ENCODE measurements at places on chromosomes 12 and 14.

DNA sequence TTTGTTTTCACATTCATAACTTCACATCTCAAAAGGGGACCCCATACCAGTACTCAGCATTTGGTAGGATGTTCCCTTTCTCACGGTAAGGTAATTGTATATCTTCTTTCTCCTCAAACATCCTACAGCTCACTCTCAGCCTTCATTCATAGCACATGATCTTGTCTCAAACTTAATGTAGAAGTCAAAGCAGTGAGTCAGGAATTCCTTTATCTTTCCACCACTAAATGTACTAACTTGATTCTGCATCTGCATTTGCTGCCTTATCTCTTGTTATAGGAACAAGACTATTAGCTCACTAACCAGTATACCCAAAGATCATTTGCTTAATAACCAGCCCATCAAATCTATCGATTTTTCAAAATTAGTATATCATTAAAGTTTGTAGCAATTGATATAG lies 22.9 kb downstream of the CPSF2 start:
- DNase-seq: no peak

GRCh38 chr12:109952160-109952858 lies 43.9 kb downstream of the GIT2 start:
- no peak for DNase-seq

- DNase-seq: no peak
Observed at GRCh38 chr12:110566993-110567392, 16.1 kb downstream of the PPTC7 start.

DNA sequence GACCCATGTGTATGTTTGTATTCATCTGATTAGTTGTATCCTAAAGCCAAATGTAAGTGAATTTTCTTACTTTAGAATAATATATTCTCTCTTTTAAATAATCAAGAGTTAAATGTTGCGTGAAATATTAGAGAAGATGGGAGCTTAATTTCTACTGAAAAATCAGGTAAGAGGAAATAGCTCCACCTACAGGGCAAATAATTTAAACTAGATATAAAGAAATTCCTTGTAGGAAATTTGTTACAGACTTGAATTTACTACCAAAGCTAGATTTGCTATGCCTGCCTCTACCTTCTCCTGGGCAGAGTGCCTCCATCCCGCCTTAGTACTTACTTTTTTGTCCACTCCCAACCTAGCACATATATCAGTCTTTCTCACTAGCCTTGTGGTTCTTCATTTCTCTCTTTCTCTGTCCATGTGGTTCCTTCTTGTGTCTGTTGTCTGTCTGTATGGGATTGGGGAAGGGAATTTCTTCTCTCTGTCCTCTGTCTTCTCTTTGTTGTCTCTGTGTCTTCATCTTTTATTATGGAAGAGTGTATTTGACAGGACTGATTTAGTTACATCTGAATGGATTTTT lies 44.7 kb downstream of the PALS1 start:
- DNase-seq: no peak

- no peak for DNase-seq
Observed at GRCh38 chr14:65433646-65434045, 21.1 kb downstream of the FUT8 start.

DNA sequence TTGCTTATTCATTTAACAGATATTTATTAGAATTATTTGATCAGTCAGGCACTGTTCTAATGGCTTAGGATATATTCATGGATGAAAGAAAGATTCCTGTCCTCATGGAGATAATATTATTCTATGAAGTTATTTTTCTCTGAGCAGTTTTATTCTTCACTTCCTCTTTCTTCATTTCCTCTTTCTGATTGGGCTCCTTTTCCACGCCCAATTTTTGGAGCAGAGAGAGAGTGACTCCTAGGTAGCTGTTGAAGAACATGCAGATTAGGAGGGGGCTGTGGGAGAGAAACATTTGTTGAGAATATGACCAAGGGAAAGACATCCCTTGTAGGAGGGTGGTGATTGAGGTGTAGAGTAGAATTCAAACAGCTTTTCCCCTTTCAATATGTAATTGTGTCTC lies 6.0 kb upstream of the YARS2 start:
- DNase-seq: no peak

- DNase-seq: no peak
Observed at GRCh38 chr12:79858518-79858917, 76.4 kb downstream of the PPP1R12A start.

- no peak for DNase-seq
Observed at GRCh38 chr14:103483600-103483999, 39.0 kb downstream of the CKB start.

- DNase-seq: no peak
Observed at GRCh38 chr12:124422570-124423523, 128.0 kb downstream of the RFLNA start.

- DNase-seq: no peak
Observed at GRCh38 chr12:63848450-63848849, 4.0 kb downstream of the SRGAP1 start.

DNA sequence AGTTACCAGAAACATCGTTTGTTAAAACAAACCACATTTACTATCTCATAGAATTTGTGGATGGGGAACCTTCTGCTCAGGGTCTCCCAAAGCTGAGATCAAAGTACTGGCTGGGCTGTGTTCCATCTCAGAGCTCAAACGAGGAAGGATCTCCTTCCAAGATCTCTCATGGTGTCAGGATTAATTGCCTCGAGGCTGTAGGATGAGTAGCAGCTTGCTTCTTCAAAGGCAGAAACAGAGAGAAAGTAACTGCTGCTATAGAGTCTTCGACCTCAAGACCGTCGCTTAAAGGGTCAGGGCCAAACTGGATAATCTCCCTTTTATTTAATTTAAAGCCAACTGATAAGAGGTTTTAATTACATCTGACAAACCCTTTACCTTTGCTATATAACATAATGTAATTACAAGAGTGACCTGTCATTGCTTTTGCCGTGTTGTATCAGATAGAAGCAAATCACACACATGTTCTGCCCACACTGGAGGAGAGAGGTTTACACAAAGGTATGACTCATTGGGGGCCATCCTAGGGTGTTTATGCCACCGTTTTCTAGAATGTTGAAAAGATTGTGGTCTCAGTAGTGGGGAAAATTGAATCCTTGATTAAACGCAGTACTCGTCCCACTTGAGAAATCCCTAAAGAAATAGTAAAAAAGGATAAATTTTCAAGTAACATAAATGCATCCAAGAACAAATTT lies 868.8 kb upstream of the TMEM132C start:
- no peak for DNase-seq

GRCh38 chr14:98130691-98131090 lies 1141.3 kb downstream of the BCL11B start:
- DNase-seq: no peak

- DNase-seq: no peak
Observed at GRCh38 chr12:10175846-10176636, 2.8 kb upstream of the TMEM52B start.

DNA sequence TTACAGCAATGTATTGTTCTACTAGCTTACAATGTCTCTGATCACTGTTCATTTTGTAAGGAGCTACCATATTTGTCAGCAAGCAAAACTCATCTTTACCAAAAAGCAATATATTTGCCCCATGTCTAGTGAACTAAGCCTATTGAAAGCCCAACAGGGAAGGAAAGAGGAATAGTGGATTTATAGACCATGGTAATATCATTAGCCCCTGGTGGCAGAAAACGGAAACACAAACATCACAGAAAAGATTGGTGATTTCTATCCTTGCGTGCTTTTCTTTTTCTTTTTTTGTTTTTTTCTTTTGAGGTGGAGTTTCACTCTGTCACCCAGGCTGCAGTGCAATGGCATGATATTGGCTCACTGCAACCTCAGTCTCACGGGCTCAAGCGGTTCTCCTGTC lies 1562.4 kb upstream of the TMEM132C start:
- DNase-seq: no peak

DNA sequence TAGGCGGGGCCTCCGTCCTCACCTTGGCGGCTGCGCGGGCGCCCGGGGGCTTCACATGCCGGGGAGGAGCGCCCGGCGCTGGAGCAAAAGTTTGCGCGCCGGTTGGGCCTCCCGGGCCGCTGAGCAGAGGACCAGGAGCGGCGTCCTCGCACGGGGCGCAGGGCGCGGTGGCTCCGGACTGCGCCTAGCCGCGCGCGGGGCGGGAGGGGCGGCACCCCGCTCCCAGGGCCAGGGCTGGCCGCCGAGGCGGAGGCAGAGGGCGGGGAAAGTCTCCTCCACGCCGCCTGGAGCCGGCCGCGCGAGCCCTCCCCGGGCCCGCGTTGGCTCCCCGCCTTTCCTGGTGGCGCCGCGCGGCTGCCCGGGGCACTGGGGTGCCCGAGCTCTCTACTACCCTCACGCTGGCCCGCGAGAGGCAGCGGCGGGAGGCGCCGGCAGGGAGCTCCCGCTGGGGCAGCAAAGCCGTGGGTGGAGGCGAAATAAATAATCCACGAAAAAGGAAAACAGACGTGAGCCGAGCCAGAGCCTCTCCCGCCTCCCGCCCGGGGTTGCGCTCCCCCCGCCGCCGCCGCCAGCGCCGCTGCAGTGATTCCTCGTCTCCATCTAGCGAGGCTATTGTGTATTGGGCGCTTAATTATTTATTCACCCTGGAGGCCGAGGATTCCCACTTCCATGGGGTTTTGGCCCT lies 400 bp upstream of the PRIMA1 start:
- DNase-seq: peak; percentile 19

DNA sequence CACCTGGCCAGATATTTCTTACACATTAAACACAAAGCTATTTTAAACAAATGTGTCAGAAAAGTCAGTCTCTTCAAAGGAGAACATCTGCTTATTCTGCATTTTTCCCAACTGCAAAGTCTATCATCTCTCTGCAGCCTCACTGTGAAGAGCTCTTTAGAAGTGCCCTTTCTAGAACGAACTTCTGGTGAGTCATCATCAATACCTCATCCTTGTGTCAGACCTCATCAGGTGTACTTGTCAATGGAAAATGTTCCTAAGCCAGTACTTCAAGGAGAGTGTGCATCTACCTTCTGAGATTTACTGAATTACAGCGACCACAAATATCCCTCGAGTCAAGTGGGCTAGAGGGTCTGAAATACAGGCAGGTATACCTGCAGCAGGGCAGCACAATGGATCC lies 457.3 kb downstream of the LRIG3 start:
- no peak for DNase-seq

DNA sequence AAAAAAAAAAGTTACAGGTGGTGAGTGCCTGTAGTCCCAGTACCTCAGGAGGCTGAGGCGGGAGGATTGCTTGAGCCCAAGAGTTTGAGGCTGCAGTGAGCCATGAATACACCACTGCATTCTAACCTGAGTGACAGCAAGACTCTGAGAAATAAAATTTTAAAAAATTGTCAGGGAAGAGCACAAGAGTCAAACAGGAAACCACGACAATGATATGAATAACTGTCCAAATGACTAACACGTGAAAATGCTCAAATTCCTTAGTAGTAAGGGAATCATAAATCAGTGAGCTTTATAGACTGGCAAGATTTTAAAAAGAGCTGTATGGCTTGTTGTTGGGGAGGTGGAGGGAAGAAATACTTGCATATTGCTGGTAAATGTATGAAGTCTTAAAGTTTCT lies 12.9 kb upstream of the ASPG start:
- DNase-seq: no peak

- no peak for DNase-seq
Observed at GRCh38 chr14:98160901-98161300, 1111.1 kb downstream of the BCL11B start.

- no peak for DNase-seq
Observed at GRCh38 chr12:116890330-116890729, 9.1 kb upstream of the HRK start.

GRCh38 chr14:100905166-100905565 lies 1.6 kb upstream of the RTL1 start:
- DNase-seq: no peak

DNA sequence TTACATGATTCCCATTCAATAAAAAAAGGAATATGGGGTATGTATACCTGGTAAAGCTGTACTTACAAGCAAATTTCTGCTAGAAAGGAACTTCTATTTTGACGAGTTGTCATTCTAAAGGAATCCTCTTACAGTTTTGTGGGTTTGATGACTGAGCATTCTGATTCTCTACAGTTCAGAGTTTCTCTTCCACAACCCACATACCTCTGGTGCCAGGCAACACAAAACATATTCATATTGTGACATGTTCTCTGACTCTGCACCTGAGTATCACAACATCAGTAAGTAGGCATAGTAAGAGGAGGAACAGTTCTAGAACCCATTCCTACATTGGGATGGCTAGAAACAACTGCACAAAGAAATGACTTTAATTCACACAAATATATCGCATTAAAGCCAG lies 636.6 kb downstream of the MED13L start:
- no peak for DNase-seq

- no peak for DNase-seq
Observed at GRCh38 chr12:65462484-65462883, 184.0 kb downstream of the MSRB3 start.

GRCh38 chr14:65169351-65169750 lies 67.0 kb upstream of the MAX start:
- DNase-seq: no peak

DNA sequence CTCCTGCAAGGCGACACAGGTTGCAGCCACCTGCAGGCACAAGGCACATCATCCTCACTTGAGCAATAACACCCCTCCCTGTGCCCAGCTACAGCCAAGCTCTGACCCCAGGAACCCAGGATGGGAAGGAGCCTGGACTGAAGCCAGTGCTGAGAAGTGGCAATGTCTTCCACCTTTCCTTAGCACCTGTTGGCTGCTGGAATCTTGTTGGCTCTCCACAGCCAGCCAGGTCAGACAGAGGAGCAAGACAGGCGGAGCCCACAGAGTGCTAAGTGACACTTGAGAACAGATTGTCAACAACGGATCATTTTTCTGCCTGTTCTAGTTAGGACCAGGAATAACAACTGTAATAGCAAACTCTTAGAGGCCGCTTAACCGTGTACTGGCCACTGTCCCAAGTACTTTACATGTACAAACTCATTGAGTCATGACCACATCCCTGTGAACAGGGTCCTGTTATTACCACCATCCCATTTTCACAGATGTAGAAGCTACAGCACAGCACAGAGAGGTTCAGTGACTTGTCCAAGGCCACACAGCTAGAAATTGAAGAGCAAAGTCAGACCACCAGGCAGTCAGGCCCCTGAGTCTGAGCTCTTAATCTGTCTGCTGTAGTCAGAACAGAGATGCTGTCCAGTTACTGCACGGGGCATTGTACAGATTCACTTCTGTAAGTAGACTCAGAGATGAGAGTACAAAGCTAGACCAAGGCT lies 45.6 kb downstream of the RNFT2 start:
- DNase-seq: no peak

DNA sequence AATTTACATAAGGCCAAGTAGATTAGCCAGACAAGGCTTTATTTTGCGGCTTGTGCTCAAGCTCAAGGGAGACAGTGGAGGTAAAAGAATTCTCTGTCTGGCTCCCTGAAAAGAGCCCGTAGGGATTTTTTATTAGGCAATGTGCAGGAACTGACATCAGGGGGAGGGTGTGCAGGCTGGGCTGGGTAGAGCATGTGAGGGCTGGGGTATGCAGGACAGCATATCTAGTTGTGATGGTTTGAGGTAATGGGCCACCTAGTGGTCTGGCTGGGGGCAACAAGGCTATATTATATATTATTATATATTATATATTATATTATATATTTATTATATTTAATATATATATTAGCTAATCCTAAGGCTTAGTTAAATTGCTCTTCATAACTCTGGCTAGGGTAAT lies 102.1 kb downstream of the TMEM117 start:
- no peak for DNase-seq

Measured in activated T-cell treated with anti-CD3 and anti-CD28 coated beads, Interleukin-2, amount 50 U/mL, for 48 hours (primary cell).